ENCODE measurements at places on chromosomes 7 and 10.

DNA sequence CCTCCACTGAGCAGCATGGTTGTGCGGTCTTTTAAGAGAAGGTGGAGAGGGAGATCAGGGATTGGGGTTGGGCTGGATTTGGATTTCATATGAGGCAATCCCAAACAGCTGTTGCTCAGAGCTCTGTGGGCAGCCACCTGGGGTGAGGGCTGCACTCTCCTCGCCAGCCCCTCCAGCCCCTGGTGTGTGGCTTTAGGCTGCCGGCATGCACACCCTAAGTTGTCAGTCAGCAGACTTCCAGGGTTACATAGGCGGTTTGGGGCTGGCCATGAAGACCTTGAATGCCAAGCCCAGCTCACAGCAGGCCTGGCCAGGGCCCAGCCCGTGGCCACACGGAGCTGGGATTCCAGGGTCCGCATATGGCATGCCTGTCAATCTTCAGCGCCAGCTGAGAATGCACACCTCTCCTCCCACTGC lies 54.8 kb downstream of the ZMIZ1 start:
- DNase-seq = no peak

- DNase-seq = no peak
Observed at GRCh38 chr7:117158941-117159697, 163.7 kb downstream of the WNT2 start.

GRCh38 chr10:77622889-77623291 lies 14.7 kb downstream of the KCNMA1 start:
- DNase-seq = no peak

GRCh38 chr10:3143366-3143765 lies 29.2 kb downstream of the PITRM1 start:
- DNase-seq = no peak

DNA sequence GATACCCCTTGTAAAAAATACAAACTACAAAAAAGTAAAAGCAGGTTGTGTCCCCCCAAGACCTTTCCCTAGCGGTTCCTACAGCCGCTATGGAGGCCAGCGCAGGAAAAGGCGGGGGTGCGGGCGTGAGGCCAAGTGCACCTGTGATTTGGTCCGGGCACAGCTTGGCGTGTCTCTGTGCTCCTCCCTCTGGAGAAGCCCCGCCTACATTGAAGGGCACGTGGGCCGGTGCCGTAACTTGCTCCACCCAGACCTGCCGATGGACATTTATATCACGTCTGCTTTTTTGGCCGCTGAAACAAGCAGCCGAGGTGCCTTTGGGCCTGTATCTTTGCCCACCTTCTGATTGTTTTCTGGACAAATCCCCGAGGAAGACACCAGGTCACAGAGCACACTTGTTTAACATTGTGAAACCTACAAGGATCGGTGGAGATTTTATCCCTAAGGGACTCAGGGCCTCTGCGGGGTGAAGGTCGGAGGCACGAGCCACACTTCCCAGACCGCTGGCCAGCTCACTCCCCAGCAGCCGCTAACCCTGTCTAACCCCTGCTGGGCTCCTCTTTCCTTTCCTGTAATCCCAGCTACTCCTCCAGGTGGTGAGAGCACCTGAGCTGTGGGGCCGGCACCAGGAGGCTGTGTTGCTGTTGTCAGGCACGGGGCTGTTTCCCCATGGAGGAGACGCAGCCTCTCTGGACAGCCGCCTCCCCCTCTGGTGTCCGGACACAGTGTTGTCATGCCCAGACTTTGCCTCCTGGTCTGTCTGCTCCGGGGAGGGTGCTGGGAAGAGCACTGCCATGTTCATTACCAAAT lies 18.8 kb upstream of the INPP5A start:
- no peak for DNase-seq

DNA sequence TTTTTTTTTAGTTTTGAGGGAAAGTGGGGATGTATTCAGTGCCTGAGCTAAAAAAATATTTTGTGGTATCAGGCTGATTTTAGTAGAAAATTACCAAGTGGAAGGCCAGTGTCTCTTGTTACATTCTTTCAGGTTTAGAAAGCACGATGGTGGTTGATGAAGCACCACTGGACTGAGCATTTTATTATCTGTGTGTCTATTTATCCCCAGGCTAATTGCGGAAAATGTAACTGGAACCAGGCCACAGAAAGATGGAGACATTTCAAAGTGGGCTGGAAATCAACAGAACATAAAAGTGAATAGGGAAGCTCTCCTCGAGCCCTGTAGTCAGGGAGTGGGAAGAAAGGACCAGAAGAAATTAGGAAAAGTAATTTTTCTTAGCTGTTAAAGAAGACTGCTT lies 261.0 kb downstream of the STK31 start:
- no peak for DNase-seq

GRCh38 chr7:95693551-95694333 lies 78.6 kb upstream of the DYNC1I1 start:
- no peak for DNase-seq

GRCh38 chr10:5663692-5664427 lies 2.5 kb downstream of the ASB13 start:
- no peak for DNase-seq

- DNase-seq = peak; percentile 70
Observed at GRCh38 chr7:37987732-37988131, 67.3 kb downstream of the EPDR1 start.

GRCh38 chr7:114842551-114843065 lies 79.3 kb upstream of the MDFIC start:
- DNase-seq = no peak

DNA sequence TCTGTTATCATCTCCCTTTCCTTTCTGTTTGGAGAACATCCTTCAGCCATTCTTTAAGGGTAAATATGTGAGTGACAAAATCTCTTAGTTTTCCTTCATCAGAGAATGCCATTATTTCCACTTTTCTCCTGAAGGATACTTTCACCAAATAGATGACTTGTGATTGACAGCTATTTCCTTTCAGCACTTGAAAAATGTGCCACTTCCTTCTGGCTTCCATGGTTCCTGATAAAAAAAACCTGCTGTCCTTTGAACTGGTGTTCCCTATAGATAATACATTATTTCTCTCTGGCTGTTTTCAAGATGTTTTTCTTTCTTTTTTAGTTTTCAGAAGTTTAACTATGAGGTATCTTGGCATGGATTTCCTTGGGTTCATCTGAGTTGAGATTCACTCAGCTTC lies 79.7 kb downstream of the TBXAS1 start:
- no peak for DNase-seq

DNA sequence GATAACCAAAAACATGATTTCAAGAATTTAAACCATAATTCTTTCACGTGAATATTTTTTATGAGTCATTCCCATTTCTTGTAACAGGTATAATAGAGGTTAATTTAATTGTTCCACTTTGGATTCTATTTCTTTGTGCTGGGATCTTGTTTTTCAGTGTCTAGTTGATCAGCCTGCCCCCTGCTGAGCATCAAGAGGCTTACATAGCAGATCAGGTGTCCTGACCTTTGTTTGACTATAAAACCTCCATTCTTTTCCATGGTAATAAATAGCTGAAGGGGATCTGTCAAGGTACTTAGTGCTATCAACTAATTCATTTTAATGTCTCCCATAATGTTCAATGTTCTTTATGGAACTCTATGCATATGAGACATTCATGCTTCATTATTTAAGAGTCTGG lies 4.9 kb downstream of the COL17A1 start:
- DNase-seq = peak; percentile 27

DNA sequence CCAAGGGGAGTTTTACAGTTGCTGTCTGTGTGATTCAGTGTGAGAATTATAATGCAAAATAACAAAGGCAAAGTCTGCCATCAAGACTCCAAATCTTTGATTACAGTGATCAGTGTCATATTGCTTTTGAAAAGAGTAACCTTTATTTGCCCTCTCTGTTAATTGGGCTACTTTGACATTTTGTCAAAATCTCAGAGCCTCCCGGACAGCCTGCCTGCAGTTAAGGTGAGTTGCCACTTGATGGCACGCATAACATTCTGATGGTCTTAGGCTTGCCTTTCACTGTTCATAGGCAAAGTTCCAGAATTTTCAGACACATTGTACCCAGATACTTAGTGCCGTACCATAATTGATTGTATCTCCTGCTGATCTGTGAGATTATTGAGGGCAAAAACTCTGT lies 253.5 kb downstream of the ABCA13 start:
- DNase-seq = peak; percentile 0

DNA sequence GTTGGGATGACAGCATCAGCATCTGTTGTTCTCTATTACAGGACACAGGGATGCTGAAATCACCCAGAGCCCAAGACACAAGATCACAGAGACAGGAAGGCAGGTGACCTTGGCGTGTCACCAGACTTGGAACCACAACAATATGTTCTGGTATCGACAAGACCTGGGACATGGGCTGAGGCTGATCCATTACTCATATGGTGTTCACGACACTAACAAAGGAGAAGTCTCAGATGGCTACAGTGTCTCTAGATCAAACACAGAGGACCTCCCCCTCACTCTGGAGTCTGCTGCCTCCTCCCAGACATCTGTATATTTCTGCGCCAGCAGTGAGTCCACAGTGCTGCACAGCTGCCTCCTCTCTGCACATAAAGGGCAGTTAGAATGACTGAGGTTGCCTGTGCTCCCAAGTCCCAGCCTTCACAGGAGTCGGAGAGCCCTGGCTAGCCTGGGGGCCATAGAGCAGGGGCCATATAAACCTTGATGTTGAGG lies 142.2 kb upstream of the PRSS58 start:
- DNase-seq = no peak

DNA sequence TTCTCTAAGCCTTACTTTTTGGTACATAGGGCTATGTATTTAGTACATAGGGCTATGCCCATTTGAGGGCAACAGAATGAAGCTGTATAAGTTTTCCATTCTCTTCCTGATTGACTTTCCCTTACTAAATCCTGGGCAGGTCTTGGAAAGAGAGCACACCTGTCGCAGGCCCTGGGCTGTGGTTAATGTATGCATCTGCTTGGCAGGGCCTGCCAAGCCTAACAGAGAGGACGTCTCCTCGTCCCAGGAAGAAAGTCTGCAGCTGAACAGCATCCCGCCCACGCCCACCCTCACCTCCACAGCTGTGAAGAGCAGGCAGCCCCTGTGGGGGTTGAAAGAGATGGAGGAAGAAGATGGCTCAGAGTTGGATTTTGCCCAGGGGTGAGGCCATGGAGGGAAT lies 8.9 kb upstream of the PVRIG start:
- no peak for DNase-seq

- no peak for DNase-seq
Observed at GRCh38 chr10:71780719-71781118, 7.4 kb upstream of the VSIR start.
